ENCODE measurements at places on chromosomes 2 and 18.
A peak's percentile ranks its signal among the peaks of the same experiment; 100 is the strongest.

DNA sequence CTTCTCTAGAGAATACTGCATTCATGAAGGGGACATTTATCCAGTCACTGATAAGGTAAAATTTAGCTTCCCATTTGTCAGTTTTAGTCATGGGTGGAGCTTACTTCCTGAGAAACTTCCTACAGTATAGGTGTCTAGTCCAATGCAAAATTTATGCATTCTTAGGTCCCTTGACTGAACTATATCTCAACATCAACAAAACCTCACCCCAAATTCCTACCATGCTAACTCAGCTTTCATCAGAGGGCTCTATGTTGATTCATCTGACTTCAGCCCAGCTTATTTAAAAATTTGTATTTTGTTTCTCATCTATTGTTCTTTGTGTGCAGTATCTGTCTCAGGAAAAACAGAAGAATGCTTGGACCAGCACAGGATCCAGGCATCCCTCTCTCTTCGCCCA, 296.4 kb upstream of the ACVR2A start:
- H3K4me1 ChIP-seq = no peaks in the 10 kb centered on the region
- no peak overlapping the region for H3K27ac ChIP-seq
- no peaks in the 10 kb centered on the region for H3K36me3 ChIP-seq
- H3K27me3 ChIP-seq = no peaks in the 10 kb centered on the region
- no peak for DNase-seq
- no peak overlapping the region for H3K4me3 ChIP-seq

- H3K27ac ChIP-seq = no peak overlapping the region
- no peak overlapping the region for H3K4me3 ChIP-seq
- peaks cover 6% of the 10 kb centered on the region for H3K4me1 ChIP-seq
Observed at GRCh38 chr18:59011289-59011688, 128.4 kb upstream of the SEC11C start.

DNA sequence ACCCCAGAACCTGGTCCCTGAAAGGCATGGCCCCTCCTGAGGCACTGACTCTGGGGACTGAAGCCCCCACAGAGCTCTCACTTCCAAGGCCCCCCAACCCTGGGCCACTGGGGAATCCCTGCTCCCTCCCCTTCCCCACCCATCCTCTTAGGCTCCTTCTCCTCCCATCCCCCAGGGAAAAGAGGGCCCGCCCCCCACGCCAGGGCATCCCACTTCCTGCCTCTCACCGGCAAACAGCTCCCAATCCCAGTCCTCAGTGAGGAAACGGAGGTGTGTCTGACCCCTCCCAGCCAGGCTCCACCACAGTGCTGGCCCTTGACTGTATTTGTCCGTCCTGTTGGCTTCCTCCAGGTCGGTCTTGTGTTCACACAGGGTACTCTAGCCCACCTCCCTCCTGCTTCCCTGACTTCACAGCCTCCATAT, 35.0 kb upstream of the PTMA start:
- H3K4me3 ChIP-seq = no peak overlapping the region
- peak overlapping the region; percentile 98 for H3K27ac ChIP-seq
- H3K36me3 ChIP-seq = no peaks in the 10 kb centered on the region
- H3K4me1 ChIP-seq = peaks cover 30% of the 10 kb centered on the region
- peak; percentile 68 for DNase-seq
- peaks cover 19% of the 10 kb centered on the region for H3K27me3 ChIP-seq

DNA sequence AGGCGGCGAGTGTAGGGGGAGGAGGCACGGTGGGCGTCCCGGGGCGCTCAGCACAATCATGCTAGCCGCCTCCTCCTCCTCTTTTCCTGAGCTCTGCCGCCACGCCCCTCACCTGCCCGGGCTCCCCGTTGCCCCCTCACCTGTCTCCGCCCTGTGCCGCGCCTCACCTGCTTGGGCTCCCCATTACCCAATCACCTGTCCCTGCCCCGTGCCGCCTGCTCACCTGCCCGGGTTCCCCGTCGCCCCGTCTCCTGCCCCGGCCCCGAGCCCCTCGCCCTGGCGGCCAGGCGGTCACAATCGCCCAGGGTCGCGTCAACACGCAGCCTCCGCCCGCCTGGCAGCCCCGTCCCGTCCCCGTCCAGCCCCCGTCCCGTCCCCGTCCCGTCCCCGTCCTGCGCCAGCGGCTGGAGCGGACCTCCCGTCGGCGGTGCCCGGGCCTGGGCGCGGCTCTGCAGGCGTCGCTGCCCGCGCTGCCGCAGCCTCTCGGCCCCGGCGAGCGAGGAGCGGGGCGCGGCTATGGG, at the start of gene DCDC2C:
Gene DCDC2C (plus strand): TSS at position 340 of the 521 bp plus-strand sequence. CDS start 177 bp downstream, at position 517.
- H3K27me3 ChIP-seq = peaks cover 13% of the 10 kb centered on the region
- peak within 1 kb of the TSS; percentile 43 for H3K27ac ChIP-seq
- H3K4me3 ChIP-seq = peak within 1 kb of the TSS; percentile 68
- DNase-seq = no peak

DNA sequence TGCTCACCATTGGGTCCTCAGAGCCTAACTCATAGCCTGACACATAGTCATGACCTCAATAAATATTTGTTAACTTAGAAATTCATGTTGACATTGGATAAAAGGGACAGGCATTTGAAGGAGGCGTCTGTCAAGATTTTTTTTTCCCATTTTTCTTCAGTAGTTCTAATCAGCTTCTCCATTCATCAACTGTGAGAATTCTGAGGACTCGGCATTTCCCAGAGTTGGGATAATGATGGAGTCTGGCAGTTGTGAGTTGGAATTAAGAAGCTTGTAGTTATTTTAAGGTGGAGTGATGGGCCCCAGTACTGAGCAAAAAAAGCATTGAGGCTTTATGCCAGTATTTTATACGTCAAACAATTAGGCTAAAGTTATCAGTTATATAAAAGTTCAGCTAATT, 4.6 kb downstream of the SPATS2L start:
- no peak for DNase-seq
- no peak overlapping the region for H3K4me3 ChIP-seq
- no peak overlapping the region for H3K27ac ChIP-seq
- peaks cover 3% of the 10 kb centered on the region for H3K27me3 ChIP-seq
- no peaks in the 10 kb centered on the region for H3K36me3 ChIP-seq

GRCh38 chr2:204049635-204050034, 113.1 kb downstream of the ICOS start:
- peaks cover 4% of the 10 kb centered on the region for H3K27me3 ChIP-seq
- DNase-seq = no peak
- H3K27ac ChIP-seq = no peak overlapping the region
- peaks cover 6% of the 10 kb centered on the region for H3K4me1 ChIP-seq
- no peak overlapping the region for H3K4me3 ChIP-seq

DNA sequence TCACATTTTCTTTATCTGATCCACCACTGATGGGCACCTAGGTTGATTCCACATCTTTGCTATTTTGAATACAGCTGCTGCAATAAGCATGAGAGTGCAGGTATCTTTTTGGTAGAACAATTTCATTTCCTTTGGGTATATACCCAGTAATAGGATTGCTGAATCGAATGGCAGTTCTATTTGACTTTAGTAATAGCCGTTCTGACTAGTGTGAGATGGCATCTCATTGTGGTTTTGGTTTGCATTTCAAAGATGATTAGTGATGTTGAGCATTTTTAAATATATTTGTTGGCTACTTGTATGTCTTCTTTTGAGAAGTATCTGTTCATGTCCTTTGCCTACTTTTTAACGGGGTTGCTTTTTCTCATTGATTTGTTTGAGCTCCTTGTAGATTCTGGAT, 72.3 kb downstream of the CCDC138 start:
- no peak for DNase-seq
- H3K27ac ChIP-seq = no peak overlapping the region
- no peaks in the 10 kb centered on the region for H3K36me3 ChIP-seq
- no peaks in the 10 kb centered on the region for H3K27me3 ChIP-seq

GRCh38 chr2:27885661-27886060, 4.5 kb downstream of the RBKS start:
- DNase-seq = no peak
- no peak overlapping the region for H3K27ac ChIP-seq
- no peak overlapping the region for H3K4me3 ChIP-seq
- no peaks in the 10 kb centered on the region for H3K27me3 ChIP-seq

- no peaks in the 10 kb centered on the region for H3K36me3 ChIP-seq
- H3K4me1 ChIP-seq = peaks cover 14% of the 10 kb centered on the region
- no peaks in the 10 kb centered on the region for H3K27me3 ChIP-seq
- DNase-seq = no peak
- H3K4me3 ChIP-seq = no peak overlapping the region
Observed at GRCh38 chr2:44433895-44434294, 72.1 kb downstream of the CAMKMT start.

- H3K27ac ChIP-seq = no peak overlapping the region
- H3K4me1 ChIP-seq = no peaks in the 10 kb centered on the region
- H3K36me3 ChIP-seq = no peaks in the 10 kb centered on the region
Observed at GRCh38 chr2:223185638-223186037, 133.6 kb downstream of the KCNE4 start.

GRCh38 chr18:45539491-45539891, 75.8 kb upstream of the SLC14A2 start:
- peaks cover 4% of the 10 kb centered on the region for H3K27me3 ChIP-seq
- no peak overlapping the region for H3K4me3 ChIP-seq
- H3K4me1 ChIP-seq = peaks cover 2% of the 10 kb centered on the region
- peaks cover 16% of the 10 kb centered on the region for H3K36me3 ChIP-seq

DNA sequence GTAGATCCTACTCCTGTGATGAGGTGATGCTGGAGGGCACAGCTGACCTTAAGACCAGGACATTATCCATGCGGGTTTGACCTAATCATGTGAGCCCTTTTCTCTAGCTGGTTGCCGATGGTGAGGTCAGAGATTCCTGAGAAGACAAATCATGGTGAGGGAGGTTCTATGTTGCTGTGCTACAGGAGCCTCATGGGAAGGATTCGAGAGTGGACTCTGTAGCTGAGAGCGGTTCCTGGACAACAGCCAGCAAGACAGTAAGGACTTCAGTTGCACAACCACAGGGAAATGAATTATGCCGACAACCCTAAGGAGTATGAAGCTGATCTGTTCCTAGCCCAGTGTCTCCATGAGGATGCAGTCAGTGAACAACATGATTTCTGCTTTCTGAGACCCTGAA, 80.4 kb downstream of the EPB41L3 start:
- no peaks in the 10 kb centered on the region for H3K27me3 ChIP-seq
- H3K4me3 ChIP-seq = peak overlapping the region; percentile 32
- peak overlapping the region; percentile 4 for H3K27ac ChIP-seq

DNA sequence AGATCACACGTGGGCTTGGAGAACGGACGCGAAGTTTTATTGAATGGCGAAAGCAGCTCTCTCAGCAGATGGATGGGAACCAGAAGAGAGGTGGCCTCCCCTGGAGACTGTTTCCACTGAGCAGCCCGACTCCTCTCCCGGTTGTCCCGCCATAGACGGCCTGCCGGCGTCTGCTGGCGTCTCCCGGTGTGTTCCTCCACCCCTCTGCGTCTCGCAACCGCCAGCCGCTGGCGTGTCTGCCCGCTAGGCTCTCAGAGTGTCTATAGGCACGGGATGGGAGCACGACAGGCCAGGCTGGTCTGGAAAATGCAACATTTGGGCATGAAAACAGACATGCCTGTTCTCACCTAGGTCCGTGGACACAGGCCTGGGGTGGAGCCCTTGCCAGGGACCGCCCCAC, 366.7 kb upstream of the SOX11 start:
- no peaks in the 10 kb centered on the region for H3K27me3 ChIP-seq
- no peak for DNase-seq
- no peak overlapping the region for H3K27ac ChIP-seq

Data from glutamatergic neuron (in vitro differentiated cells).